Astrocyte of the cerebellum (primary cell): ENCODE measurements at places on chromosomes 12 and 14.

DNA sequence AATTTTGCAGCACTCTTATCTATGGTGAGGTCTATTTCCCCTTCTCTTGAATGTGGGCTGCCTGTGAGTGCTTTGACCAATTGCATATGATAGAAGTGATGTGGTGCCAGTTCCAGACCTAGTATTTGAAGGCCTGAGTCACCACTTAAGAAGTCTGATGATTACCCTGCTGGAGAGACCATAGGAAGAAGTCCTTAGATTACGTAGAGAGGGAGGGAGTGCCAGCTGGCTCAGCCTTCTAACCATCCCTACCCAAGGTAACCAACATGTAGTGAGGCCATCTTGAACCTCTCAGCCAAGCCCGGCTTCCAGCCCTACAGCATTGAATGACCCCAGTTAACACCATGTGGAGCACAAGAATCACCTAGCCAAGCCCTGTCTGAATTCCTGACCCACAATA lies 166.9 kb downstream of the NELL2 start:
- DNase-seq, result no peak

DNA sequence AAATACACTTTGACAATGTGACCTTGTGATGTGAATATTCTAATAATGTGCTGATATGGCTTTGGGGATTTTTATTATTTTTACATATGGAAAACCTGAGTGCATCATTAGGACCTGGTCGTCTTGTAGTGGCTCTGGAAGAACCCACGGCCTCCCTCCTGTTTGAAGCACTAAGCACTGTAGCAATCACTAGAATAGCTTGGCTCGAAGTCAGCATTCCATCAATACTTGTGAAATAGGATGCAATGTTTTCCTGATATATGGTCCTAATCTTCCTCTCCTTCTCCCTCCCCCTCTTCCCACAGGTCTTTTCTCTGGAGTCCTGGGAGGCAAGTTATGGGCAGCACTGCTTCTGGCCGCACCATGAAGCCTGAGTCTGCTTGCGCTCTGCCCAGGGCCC lies 71.9 kb downstream of the NRXN3 start:
- no peak for DNase-seq

- DNase-seq, result no peak
Measured at GRCh38 chr12:28536088-28536487, 345.8 kb downstream of the CCDC91 start.

GRCh38 chr12:56682323-56682722 lies 5.8 kb downstream of the PTGES3 start:
- DNase-seq, result no peak

DNA sequence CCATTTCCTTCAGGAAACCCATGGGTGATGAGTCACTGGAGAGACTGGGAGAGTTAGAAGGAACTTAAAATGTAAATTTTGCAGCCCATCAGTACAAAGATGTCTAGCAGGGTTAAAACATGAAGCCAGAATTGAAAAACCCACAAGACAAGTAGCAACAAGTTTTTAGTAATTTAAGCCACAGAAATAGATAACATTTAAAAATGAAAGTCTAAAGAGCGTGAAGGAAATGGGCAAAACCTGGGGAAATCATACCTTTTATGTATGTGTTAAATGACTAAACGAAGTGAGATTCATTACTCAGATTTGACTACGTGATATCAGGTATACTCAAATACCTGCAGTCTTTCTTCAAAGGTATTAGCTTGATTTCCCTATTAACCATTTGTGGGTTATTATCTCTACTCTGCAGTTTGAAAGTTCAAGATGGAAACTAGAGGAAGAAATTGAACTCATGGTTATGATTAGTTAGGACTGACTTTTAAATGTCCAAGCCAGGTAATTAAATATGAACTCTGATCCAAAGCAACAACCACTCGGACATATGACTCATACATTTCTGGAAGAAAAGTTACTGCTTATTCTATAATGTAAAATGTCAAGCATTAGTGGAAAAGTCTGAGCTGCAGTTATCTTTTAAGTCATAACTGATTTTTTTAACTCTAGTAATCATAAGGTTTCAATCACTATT lies 84.1 kb downstream of the ITPR2 start:
- peak; percentile 72 for DNase-seq

DNA sequence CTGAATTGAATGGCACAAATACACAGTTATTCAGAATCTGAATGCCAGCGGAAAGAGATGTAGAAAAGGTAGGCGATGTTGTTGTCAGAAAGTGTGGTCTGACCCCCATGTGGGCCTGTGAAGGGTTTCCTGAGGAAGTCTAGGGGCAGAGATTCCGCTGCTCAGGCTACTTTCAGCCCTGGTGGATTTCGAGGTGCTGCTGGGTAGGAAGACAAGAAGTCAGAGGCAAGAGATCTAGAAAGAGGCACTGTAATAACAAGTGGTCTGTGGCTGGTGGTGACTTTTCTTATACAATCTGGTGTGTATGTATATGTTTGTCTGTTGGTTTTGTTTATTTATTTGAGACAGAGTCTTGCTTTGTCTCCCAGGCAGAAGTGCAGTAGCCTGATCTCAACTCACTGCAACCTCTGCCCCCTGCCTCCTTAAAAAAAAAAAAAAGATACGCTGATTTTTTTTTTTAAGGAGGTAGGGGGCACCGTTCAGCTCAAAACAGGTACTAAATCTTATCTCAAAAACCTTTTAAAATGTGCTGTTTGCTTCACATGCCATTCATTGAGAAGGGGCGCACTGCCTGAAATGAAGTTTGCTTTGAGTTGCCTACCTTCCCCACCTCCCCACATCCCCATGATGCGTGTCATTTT lies 27.1 kb upstream of the MANSC4 start:
- DNase-seq, result no peak

GRCh38 chr12:112597986-112598385 lies 179.2 kb downstream of the PTPN11 start:
- DNase-seq, result no peak

DNA sequence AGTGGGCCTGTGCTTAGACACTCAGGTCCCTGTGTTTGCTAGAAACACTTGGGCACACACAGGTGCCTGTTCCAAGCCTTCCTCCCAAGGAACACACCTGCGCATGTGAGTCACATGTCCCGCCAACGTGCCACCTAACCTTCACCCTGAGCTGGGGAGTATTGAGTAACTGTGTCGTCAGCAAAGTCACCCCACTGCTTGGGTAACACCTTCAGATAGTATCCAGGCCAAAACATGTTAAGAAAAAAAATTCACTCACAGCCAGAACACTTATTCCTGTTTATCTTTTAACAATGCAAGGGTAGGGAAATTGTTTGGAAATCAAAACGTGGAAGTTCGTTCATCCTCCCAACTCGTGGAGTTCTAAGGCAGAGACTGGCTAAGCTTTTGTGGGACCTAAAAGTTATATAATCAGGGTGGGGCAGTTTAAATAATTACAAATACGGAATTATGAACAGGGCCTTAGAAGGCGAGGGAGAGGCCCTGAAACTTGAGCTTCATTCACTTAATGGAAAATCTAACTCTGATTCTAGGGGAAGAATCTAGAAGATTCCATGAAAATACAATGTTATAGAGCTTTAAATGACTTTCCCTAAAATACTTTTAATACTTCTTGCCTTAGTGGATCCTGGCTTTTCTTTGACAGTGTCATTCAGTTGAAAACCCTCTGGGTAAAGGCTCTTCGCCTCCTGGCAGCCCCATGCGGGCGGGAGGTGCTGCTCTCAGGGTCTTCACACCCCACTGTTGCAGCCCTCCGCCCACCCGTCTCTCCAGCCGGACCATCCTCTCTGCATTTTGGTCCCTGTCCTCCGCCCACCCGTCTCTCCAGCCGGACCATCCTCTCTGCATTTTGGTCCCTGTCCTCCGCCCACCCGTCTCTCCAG lies 30.3 kb upstream of the ADIPOR2 start:
- DNase-seq, result no peak

DNA sequence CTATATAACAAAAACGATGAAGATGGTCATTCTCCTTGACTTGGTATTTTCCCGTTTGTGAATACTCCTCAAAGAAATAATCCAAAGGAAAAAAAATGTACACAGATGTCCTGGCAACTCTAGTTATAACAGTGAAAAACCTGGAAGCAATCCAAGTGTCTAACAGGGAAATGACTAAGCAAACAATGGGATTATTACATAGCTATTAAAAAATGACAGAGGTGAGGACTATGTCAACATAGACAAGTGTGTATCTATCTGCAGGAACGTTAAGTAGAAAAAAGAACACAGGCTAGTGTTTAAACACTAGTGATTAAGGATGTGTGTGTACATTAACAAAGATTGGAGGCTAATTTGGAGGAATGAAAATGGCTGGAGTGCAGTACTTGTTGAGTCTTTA lies 5.9 kb upstream of the APOLD1 start:
- DNase-seq, result peak; percentile 62
